Subcutaneous adipose tissue (tissue), 4 donors: ENCODE measurements at places on chromosomes 4 and X. TPM values are rescaled to one million over a fixed set of nuclear protein-coding genes. Genes with fewer than 3 reads are reported as not detected.

The KDR gene
- total RNA-seq: 69.7 TPM

The CLGN gene
- not detected for total RNA-seq

The SLC2A9 gene
- total RNA-seq: 8.1 TPM

The TCEAL5 gene
- total RNA-seq: not detected

The VCX2 gene
- not detected for total RNA-seq

The POLA1 gene
- 9.5 TPM for total RNA-seq

The DCAF8L2 gene
- not detected for total RNA-seq

The HSFX3 gene
- not detected for total RNA-seq

The CENPVL1 gene
- total RNA-seq: not detected

The CRLF2 gene
- 1.5 TPM for total RNA-seq

The PRR27 gene
- total RNA-seq: not detected

The CD40LG gene
- total RNA-seq: 0.33 TPM

The OTC gene
- total RNA-seq: not detected

The C4orf54 gene
- not detected for total RNA-seq

The RBM47 gene
- 84.3 TPM for total RNA-seq

The MAGEE1 gene
- total RNA-seq: 0.68 TPM

The ERVMER34-1 gene
- 0.51 TPM for total RNA-seq

The OTUD6A gene
- not detected for total RNA-seq

The ZC4H2 gene
- total RNA-seq: 4.9 TPM

The SLC25A4 gene
- total RNA-seq: 9.5 TPM

The IRF2 gene
- total RNA-seq: 38.1 TPM

The EVC gene
- total RNA-seq: 15.1 TPM

The VCX3A gene
- total RNA-seq: not detected

The SOWAHD gene
- not detected for total RNA-seq

The NUP62CL gene
- total RNA-seq: not detected

The JAKMIP1 gene
- total RNA-seq: 0.34 TPM

The AVPR2 gene
- total RNA-seq: 5.3 TPM

The SPATA18 gene
- total RNA-seq: 5.9 TPM

The SPANXA1 gene
- total RNA-seq: not detected

The IL1RAPL2 gene
- not detected for total RNA-seq

The GUCY1B1 gene
- 11.5 TPM for total RNA-seq

The PAGE2 gene
- total RNA-seq: not detected

The PPEF2 gene
- not detected for total RNA-seq

The TBX22 gene
- not detected for total RNA-seq

The FGA gene
- total RNA-seq: not detected

The TMPRSS11D gene
- total RNA-seq: not detected

The CLCN4 gene
- 3.1 TPM for total RNA-seq

The C4orf50 gene
- total RNA-seq: under 0.01 TPM

The NDP gene
- not detected for total RNA-seq

The TMSB15A gene
- 1.3 TPM for total RNA-seq

The QRFPR gene
- not detected for total RNA-seq

The TEX13C gene
- 0.22 TPM for total RNA-seq

The NSG1 gene
- not detected for total RNA-seq

The ARFIP1 gene
- total RNA-seq: 31.8 TPM

The MAGIX gene
- 0.17 TPM for total RNA-seq
